ENCODE measurements at places on chromosomes 2 and 18.

DNA sequence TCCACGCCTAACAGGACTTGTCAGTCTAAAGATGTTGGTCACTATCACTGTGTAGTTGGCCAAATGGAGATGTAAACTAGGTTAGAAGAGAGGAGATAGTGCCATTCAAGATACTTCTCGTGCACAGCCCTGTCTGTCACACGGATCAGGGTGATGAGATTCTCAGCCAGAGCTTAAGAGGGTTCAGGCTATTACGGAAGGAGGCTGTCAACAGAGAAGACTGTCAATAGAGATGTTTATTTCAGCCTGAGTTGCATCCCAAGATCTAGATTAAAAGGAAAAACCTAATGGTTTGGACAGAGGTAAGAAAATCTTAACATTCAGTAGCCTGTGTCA, 83.4 kb downstream of the AAK1 start:
- no peak for DNase-seq

DNA sequence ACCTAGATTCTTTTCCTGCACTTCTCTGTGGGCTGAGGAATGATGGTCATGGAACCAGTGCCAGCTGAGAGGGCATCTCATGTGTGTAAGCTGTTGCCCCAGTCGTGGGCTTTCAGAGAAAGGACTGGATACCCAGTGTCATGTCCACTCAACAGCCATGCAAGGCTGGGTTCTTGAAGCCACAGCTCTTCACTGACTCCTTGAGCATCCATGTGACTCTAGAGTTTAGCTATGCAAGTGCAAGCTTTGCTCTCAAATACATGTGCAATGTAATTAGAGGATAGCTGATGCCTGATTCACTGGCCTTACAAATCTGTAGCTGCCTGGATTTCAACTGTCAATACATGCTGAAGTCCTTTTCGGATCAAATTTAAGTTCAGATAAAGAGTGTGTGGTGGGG, 46.8 kb upstream of the EML6 start:
- DNase-seq: no peak

- no peak for DNase-seq
Observed at GRCh38 chr2:211033765-211034164, 477.4 kb downstream of the CPS1 start.

- DNase-seq: no peak
Observed at GRCh38 chr2:34098256-34098655, 499.2 kb upstream of the FAM98A start.

DNA sequence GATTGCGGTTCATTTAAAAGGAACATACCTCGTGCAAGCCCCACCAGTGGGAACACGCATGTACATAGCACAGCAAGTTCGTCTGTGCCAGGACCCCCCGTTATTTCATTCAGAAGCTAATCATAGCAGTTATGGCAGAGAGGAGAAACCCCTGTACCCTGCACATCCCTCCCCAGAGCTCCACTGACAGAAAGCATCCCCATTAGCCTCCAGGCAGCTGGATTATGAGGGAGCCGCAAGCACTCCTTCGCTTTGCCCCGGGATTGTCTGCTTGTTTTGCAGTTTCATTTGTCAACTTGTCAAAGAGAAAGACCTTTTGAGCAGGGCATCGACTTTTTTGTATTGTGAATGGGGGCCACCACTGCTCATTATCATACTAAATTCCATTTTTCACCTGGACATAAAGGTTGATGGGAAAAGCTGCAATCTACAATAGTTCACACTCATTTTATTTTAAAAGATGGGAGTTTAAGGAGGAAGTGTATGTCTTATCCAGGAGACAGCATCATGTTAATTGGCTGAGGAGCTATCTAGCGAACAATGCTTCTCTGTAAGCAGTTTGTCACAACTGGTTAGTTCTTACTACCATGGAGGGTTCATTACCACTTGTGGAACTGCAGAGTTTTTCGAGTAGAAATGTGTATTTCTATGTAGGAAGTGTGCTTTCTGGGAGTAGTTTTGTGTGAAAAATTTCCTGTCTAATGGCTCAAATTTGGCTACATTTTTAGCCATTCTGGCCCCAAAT, 255.3 kb downstream of the THSD7B start:
- DNase-seq: no peak

DNA sequence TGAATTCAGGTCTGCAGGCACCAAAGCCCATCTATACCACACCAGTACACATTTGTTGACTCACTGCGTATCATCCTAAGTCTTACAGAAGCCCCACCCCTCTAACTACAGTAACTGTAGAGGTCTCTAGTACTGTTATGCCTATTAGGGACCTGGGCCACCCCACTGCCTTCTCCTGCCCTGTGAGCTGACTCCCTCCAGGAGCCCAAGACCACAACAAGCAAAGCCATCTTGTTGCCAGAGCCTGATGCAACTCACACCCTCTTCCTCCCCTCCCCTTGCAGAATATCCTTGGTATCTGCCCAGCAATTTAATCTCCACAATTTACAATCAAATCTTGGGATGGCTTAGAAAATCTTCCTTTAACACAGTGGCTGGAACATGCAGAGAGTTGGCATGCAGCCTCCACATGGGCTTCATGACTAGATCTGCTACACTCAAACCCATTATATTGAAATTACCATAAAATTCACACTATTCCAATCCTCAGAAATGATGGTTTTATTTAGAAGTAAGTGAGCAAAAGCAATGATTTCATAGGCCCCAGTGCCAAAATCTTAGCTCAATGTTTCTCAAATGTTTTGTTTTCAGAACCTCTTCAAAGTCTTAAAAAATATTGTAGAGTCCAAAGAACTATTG, 17.7 kb upstream of the CYP1B1 start:
- no peak for DNase-seq

- no peak for DNase-seq
Observed at GRCh38 chr18:77065221-77065981, 67.2 kb downstream of the MBP start.

DNA sequence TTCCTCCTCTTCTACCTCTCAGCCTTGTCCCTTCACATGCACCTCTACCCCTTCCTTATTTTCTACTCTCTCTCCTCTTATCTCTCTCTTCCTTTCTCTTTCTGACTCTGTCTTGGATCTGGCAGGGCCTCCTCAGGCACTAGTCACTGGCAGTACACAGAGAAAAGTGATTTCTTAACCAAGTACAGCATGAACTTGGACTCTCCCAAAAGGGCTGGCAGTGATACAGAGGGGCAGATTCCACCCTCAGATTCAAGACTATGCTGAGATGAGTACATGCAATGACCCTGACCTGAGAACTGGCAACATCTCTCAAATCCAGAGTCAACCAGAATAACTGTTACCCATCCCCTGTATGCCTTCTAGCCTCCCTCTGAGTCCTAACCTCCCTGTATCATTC, 4.3 kb downstream of the AOX1 start:
- no peak for DNase-seq

DNA sequence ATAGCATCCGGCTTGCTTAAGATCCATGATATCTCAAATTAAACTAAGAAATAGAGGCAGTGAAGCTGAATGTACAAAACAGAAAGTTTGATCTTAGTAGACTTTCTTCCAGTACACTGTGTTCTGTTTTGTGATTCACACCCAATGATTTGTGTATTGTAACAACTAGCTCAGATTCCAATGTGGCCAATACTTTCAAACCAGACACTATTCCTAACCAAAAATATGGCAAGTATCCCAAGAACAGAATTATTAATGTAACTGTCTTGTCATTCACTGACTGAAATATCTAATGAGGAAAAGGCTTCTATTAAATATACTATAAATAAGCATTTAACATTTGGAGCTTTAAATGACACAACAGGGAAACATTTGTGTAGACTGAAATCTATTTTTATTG, 299.1 kb downstream of the NRXN1 start:
- DNase-seq: no peak

GRCh38 chr2:162711832-162712540, 126.6 kb downstream of the KCNH7 start:
- no peak for DNase-seq

DNA sequence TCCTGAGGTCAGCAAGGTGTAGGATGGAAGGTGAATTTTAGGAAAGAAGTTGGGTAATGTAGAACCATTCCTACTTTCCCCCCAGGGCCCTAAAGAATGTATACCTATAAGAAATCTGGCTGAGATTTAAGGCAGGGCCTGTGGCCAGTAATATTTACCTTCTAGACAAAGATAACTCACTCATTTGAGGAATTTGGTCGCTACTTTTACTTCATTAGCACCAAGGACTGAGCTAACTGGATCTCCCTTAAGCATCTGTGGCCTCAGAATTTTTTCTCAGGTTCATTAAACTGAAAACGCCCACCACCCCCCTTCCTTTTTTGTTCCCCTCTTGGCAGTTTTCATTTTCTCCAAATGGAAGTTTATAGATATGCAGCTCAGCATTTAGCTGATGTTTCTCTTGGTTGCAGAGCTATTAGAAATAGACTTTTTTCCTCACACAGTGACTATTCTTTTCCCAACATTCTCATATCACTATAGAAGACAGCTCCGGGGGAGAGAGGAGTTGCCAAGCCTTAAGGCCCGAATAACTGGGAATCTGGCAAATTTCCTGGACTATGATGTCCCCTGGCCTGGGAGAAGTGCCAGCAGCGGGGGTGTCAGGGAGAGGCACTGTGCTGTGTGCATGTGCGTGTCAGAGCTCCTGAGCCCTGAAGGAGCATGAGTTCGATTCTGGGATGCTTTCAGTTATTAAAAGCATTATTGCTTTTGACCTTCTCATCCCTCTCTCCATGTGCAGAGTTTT, 310.9 kb downstream of the PRKCE start:
- no peak for DNase-seq

DNA sequence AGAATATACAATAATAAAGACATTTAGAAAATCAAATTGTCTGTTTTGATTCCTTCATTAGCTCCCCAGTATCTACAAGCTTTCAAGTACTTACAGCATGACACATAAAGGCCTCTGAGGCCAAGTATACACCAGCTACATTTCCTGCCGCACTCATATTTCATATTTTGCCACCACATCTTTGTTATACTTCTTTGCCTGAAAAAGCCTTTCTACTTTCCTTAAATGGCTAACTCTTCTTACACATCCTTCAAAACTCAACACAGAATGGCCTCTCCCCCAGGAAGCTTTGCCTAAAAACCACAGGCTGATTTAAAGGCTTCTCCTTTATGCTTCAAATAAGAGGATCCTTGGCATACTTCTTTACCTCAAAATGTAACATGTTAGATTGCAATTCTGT, 4.5 kb downstream of the STK17B start:
- DNase-seq: no peak

DNA sequence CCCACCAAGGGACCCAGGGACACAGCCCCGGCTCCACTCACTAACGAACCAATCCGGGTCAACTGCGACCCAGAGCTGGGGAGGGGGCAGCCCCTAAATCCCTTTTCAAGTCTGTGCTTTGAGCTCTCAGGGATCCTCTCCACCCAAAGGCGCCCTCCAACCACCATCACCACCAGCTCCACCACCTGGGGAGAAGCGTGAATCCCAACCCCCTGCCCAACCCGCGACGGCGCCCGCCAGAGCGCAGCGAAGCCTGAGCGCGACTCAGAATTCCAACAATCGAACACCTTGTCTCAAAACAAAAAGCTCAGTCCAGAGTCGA, 497 bp downstream of the DSC3 start:
- DNase-seq: no peak

DNA sequence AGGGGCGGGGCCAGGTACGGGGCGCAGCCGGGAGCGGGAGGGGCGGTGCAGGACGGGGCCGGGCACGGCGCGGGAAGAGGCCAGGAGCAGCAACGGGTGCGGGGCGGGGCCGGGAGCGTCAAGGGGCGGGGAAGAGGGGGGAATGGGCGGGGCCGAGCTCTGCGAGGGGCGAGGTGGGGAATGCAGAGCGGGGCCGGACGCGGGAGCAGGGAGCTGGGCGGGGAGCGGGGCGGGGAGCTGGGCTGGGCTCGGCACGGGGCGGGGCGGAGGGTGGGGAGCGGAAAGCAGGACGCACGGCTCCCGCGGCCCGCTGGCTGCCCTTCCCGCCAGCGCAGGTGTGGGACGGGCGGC, at the start of gene IMPA2:
Gene IMPA2, plus strand, starts transcription at position 316 of the 351 bp plus-strand sequence. CDS start 163 bp downstream, outside the sequence.
- DNase-seq: no peak

DNA sequence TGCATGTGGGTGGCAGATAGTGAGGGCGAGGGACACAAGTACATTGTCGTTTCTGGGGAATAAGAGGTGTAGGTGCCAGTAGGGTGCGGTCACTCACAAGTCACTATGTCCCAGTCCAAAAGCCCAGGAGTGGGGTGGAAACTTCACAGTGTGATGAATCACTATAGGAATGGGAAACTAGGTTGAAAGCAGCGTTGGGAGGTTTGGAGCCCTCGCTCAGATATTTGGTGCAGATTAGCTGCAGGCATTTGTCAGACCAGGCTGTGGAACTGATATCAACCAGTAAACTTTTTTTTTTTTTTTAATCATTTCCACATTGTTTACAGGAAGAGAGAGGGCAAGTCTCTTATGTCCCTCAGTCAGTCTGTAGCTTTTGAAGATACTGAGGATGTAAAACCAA, 121.8 kb downstream of the CERS6 start:
- DNase-seq: no peak

DNA sequence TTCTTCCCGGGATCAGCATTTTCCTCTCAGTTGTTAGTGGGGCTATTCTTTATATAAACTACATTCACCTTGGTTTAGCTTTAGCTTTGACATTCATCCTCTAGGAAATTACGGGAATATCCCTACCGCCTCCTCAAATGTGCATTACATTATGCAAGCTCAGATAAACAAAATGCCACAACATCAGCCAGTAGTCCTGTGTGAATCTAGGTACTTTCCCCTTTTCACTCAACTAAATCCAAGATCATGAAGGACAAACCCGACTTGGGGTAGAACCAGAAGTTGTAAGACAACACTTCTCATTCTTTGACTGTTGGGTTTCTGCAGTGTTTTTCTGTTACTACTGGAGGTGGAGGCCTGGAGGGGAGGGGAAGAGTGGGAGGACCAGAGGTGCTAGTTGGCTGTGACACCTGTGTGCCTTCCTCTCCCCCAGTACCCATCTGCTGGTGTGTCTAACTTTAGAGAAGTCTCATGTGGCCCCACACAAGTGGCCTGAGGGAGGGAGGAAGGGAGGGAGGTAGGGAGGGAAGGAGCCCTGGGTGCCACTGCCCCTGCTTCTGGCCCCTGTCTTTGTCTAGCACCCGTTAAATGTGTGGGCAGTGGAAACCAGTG, 84.8 kb upstream of the BCL2L11 start:
- DNase-seq: no peak

GRCh38 chr2:239040152-239040761, 192.4 kb downstream of the TWIST2 start:
- DNase-seq: no peak

DNA sequence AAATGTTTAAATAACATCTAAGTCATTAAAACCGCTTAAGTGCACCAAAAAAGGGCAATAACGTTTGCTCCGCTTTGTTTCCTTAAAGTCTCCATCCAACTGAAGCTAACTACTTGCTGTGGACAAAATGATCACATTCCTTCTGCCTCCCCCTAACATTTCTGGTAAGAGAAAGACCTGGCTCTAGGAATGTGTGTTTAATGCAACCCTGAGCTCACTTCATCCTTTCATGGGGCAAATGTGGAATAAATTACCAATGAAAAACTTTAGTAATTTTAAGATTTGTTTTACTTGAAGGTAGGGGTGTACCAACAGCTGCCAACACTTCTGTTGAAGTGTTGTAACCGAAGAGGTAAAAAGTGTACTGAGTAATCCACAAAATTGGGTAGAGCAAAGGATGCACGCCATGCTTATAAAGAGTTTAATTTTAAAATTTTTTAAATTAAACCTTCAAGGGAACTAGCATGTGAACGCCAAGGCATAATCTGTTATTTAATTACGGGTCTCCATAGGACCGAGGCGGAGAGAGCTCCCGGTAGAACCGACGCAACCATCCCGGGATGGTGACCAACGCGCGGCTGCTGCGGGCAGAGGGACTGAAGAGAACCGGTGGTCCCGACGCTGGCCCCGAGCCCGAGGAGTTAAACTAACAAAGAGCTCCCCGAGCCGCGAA, 1.1 kb downstream of the HNRNPLL start:
- DNase-seq: no peak

GRCh38 chr2:219875036-219875435, 247.6 kb downstream of the SLC4A3 start:
- no peak for DNase-seq

All from stimulated activated CD4-positive, alpha-beta T cell treated with anti-CD3 and anti-CD28 coated beads, Interleukin-2, amount 100 ng/mL, for 48 hours (primary cell).